ENCODE measurements at places on chromosomes 13 and 19. TPM values are rescaled to one million over a fixed set of nuclear protein-coding genes. Genes with fewer than 3 reads are reported as not detected.

The CYP2A7 gene
- not detected for polyA plus RNA-seq

The PSENEN gene
- polyA plus RNA-seq, result 36.2 TPM

The ZNF443 gene
- 3.1 TPM for polyA plus RNA-seq

DNA sequence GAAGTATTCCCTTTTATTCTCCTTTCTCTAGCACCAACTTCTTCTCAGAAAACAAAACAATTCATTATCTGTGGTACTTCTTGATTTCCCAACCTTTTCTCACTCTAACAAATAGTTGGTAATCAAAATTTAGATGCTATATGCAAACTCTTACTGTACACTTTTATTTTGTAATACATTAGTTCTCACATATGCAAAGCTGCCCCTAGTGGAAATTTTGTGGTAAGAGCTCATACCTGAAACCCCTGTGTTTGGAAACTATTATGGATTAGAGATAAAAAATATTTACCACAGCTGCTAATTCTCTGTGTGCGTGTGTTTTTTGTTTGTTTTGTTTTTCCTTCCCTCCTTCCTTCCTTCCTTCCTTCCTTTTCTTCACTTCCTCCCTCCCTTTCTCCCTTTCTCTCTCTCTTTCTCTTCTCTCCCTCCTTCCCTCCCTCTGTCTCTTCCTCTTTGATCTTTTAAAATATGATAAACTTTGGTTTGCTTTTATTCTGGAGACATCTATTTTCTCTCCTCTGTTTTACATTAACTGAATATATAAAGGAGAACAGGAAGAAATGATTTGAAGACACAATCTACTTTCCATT, 537.4 kb downstream of the SLITRK6 start:
- DNase-seq, result no peak

- DNase-seq, result no peak
Observed at GRCh38 chr13:101474419-101474957, 22.0 kb downstream of the ITGBL1 start.

The DCT gene
- not detected for polyA plus RNA-seq

The C5AR1 gene
- polyA plus RNA-seq, result 0.15 TPM

DNA sequence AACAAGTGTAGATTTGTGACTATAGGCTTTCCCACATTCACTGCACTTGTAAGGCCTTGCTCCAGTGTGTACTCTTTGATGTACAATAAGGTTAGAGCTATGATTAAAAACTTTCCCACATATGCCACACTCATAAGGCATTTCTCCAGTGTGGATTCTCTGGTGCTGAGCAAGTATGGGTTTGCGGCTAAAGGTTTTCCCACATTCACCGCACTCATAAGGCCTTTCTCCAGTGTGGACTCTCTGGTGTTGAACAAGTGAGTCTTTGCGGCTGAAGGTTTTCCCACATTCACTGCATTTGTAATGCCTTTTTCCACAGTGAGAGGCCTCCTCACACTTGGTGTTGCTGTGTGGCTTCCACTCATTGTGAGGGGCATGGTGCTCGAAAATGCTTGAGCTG, 3.7 kb downstream of the ZNF772 start:
- DNase-seq, result no peak

DNA sequence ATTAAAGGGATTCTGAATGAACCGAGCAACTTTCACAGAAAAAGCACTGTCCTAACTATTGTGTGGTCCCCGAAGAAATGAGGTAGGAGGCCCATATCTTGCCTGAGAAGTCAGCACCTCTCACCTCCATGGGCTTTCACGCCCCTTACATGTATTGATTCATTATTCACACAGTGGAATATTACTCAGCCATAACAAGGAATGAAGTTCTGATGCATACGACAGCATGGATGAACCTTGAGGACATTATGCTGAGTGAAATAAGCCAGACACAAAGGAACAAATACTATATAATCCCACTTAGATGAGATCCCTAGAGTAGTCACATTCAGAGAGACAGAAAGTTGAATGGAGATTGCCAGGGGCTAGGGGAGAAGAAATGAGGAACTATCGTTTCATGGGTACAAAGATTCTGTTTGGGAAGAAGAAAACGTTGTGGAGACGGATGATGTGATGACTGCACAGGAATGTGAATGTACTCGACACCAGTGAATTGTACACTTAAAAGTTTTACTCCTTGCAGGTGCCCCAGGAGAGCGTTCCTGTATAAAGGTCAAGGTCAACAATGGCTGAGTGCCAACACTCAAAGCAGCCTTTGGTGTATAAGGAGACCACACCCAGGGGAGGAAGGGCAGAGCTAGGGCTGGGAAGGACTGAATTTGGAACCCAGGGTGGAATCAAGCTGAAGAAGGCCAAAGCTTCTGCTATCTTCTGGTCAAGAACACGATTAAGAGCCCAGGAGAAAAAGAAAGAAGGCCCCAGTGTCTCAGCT, 22.5 kb downstream of the ZIC5 start:
- DNase-seq, result no peak

The EFNA2 gene
- not detected for polyA plus RNA-seq

DNA sequence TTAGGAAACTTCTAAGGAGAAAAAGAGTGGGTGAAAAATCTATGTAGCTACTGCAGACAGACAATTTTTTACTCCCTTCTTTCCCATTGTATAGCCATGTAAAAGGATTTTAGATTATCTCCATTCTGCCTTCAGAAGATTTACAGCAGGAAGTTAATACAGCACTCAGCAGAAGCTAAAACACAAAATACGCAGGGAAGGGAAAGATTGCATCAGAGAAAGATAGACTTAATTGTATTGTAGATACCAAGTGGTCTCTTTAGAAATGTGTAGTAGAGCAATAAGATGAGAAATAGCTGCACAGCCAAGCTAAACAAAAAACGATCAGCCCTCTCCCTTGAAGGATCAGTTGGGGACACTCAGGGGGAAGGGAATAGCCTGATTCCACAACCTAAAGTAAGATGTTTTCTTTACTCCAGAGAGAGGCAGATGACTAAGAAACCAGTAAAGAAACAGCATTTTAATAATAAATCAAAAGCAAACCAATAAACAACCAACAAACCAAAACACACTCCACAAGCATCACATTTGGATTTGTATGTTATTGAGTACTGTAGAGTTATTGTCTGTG, 236.7 kb upstream of the SLITRK1 start:
- DNase-seq, result no peak

The RNF17 gene
- not detected for polyA plus RNA-seq

The F10 gene
- not detected for polyA plus RNA-seq

DNA sequence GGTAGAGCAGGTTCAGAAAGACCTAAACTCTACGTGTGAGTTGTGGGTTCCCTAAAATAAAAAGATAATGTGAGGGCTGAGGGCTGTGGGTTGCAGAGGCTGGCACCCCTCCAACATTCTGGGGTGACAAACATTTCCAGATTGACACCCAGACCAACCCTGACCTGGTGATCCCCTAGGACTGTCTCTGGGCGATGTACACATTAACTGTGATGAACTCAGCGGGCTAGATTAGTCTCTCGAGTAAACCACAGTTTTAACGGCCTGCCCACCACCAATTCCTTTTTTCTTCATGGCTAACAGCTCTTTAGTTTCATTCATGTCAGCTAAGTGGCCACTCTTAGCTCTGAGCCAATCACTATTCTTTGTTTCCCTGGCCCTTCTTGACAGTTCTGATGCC, 24.8 kb downstream of the SIAH3 start:
- DNase-seq, result no peak

GRCh38 chr19:45809643-45810159, 5.4 kb downstream of the RSPH6A start:
- DNase-seq, result no peak

DNA sequence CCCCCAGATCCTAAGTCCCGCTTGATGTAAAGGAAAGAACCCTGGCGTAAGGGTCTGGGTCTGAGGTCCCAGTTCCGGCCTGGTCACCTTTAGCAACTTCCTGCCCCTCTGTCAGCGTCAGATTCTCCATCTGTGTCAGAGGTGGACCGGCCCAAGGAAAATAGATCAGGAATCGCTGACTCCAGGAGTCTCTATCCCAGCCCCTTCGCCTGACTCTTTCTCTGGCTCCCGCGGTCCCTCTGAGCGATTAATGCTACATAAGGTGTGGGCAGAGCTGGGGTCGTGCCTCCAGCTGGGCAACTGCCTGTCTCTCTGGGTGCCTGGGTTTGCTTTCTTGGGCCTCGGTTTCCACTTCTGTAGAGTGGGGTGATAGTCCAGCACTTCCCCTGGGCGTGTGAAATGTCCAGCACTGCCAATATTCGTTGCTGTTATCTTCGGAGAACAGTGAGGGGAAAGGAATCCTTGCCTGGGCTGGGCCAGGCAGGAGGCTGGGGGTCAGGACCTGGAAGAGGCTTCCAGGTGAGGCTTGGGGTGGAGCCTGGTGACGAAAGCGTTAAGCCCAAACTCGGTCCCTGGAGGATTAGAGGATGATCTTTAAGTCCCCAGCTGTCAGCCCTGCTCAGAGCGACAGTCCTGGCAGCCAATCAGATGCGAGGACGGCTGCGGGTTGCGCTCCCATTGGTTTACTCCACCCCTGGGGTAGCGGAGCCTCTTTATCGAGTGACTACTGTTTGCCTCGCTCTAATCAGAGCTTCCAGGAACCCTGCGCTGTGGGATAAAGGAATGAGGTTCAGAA, 767 bp downstream of the ABCA7 start:
- peak; percentile 92 for DNase-seq

The LRP3 gene
- 12.7 TPM for polyA plus RNA-seq

GRCh38 chr19:46000491-46001246, 5.4 kb downstream of the CCDC61 start:
- DNase-seq, result no peak

DNA sequence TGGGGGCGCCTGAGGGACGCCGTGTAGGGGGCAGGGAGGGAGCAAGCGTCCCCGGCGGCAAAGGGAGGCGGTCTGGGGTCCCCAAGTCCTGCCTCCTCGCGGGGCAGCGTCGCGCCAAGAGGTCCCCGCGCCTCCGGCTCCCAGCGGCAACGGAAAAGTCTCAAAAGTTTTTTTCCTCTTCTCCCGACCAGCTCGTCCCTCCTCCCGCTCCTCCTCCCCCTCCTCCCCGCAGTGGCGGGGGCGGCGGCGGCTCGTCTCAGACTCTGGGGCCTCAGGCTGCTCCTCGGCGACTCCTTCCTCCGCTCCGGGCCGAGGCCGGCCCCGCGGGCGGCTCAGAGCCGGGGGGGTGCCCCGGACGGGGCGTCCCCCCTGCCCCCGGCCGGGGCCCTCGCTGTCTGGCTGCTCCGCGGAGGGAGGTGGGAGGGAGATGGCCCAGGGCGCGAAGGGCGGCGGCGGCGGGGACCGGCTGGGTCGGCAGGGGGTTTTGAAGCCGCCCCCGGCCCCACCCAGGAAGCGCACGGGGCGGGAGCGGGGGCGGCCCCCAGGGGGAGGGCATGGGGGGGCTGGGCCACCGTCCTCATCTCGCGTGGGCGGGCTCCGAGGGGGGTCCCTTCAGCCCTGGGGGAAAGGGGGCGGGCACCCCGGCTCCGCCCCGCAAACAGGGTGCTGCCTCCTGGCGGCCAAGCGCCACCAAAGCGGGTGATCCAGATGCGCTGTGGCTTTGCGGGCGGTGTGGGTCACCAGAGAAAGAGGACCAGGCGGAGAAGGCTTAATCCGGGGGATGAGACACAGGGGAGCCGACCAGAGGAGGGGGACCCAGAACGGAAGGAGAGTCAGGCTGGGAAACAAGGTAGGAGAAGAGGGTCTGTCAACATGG, at the start of gene TGFB1:
TSS of gene TGFB1 (minus strand) at position 457 of the 877 bp plus-strand sequence. CDS start 878 bp downstream, outside the sequence.
- peak; percentile 40 for DNase-seq

- DNase-seq, result no peak
Observed at GRCh38 chr13:49585220-49586157, at the start of gene RCBTB1. Gene RCBTB1, minus strand, starts transcription at chr13:49585558. Its CDS starts 18,279 bp downstream, at chr13:49567279.

DNA sequence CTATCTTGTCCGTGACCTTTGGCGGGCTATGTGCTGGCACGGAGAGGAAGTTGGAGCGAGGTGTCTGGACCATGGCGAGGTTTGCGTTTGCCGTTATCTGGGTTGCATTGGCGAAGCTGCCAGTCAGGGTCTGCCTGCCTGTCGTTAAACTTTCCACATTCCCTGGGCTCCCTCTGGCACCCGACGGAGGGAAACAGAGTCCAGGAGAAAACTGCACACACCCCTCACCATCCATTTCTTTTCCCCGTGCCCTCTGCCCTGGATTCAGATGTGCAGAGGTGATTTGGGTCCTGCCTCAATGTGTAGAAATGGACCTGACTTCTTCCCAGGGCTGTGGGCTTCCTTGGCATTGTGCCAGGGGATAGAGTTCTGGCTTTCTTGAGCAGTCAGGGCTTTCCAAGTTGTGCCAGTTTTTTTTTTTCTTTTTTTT, 142.4 kb downstream of the URI1 start:
- DNase-seq, result no peak

DNA sequence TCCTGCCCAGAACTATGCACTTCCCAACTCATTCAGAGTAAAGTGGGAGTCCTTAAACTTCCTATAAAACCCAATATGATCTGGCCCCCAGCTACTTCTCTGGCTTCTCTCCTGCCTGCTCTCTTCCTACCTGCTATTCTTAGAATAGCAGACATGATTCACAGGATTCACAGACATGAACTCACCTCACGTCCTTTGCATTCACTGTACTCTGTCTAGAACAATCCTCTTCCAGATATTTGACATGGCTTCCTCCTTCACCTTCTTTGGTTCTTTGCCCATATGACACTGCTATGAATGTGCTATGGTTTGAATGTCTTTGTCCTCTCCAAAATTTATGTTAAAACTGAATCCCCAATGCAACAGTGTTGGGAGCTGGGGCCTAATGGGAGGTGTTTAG, 154.9 kb downstream of the UGGT2 start:
- no peak for DNase-seq

DNA sequence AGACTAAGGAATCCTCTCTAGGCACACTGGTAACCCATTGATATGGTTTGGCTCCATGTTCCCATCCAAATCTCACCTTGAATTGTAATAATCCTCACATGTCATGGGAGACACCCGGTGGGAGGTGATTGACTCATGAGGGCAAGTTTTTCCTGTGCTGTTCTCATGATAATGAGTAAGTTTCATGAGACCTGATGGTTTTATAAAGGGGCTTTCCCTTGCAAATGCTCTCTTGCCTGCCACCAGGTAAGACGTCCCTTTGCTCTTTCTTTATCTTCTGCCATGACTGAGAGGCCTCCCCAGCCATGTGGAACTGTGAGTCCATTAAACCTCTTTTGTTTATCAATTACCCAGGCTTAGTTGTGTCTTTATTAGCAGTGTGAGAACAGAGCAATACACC, 81.4 kb upstream of the GPC6 start:
- no peak for DNase-seq

DNA sequence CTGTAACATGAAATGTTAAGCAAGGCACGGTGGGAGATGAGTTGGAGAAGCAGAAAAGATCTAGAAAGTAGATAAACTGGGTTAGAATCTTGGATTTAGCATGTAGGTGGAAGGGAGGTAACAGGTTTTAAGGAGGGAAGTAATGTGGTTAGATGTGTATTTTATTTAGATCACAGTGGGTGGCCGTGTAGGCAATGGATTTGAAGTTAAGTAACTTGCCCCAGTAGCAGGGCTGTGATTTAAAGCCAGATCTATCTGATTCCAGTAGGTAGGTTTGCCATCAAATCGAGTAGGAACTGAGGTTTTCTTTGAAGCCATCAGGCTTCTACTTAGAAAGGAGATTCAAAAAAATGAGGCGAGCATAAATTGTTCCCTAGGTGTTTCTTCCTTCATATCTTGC, 50.6 kb upstream of the IL17D start:
- no peak for DNase-seq

The KLK11 gene
- polyA plus RNA-seq, result 12.8 TPM

GRCh38 chr13:69935043-69935442, 172.6 kb upstream of the ATXN8OS start:
- DNase-seq, result no peak

All from keratinocyte (primary cell).